HepG2 (cell line): ENCODE measurements at places on chromosomes 12 and 14.

DNA sequence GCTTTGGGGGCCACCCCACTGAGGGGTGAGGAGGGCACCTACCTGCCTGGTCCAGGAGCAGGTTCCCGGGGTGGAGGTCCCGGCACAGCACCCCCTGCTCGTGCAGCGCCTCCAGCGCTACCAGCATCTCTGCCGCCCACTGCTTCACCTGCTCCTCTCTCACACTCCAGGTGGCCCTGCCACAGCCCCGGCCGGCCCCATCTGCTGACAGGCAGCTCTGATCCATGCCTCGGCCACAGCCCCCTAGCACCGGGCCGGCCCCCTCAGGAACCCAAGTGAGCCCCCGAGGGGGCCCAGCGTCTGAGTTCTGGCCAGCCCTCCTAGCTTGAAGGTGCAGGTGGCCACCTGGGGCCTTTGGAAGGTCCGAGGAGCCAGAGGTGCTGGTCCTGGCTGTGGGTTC lies 13.6 kb downstream of the RPS6KL1 start:
- DNase-seq, result no peak

- no peak for DNase-seq
Observed at GRCh38 chr14:89589400-89590118, 172.5 kb upstream of the FOXN3 start.

DNA sequence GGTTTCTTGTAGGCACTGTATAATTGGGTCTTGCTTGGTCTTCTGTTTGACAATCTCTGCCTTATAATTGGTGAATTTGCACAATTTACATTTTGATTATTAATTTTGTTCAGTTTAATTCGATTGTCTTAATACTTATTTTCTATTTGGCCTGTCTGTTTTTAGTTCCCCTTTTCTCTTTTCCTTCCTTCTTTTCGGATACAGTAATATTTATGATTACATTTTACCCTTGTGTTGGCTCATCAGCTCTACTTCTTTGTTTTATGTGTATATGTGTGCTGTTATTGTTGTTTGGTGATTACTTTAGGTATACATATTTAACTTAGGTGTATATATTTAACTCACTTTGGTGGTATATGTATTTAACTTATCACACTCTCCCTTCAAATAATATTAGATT lies 12.8 kb upstream of the BEGAIN start:
- no peak for DNase-seq

- no peak for DNase-seq
Observed at GRCh38 chr14:68211421-68211820, 391.8 kb downstream of the RAD51B start.

- peak; percentile 9 for DNase-seq
Observed at GRCh38 chr12:132085291-132085635, 58.9 kb downstream of the DDX51 start.

DNA sequence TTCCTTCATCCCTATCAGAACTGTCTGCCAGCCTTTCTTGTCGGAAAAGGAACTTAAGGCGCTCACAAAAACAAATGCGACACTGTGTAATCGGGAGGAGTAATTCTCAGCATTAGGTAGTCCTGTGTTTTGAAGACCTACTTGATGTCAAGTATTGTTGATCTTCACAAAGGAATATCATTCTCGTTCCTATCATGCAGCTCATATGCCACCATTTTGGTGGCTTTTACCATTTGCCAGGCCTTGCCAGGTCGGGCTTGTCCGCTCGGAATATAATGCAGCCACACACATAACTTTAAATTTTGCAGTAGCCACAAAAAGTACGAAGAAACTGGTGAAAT lies 903 bp upstream of the PPP4R3A start:
- peak; percentile 5 for DNase-seq

DNA sequence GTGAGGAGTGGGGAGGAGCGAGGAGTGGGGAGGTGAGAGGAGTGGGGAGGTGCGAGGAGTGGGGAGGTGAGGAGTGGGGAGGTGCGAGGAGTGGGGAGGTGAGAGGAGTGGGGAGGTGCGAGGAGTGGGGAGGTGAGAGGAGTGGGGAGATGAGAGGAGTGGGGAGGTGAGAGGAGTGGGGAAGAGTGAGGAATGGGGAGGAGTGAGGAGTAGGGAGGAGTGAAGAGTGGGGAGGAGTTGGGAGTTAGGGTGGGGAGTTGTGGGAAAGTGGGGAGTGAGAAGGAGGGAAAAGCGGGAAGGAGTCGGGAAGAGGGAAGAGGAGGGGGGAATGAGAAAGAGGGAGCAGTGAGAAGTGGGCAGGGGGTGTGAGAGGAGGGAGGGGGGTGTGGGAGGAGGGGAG lies 86.1 kb downstream of the B4GALNT3 start:
- DNase-seq, result no peak

GRCh38 chr12:46402451-46402850 lies 29.9 kb upstream of the SLC38A2 start:
- no peak for DNase-seq

- no peak for DNase-seq
Observed at GRCh38 chr14:49297102-49297501, 289.1 kb downstream of the RPS29 start.

DNA sequence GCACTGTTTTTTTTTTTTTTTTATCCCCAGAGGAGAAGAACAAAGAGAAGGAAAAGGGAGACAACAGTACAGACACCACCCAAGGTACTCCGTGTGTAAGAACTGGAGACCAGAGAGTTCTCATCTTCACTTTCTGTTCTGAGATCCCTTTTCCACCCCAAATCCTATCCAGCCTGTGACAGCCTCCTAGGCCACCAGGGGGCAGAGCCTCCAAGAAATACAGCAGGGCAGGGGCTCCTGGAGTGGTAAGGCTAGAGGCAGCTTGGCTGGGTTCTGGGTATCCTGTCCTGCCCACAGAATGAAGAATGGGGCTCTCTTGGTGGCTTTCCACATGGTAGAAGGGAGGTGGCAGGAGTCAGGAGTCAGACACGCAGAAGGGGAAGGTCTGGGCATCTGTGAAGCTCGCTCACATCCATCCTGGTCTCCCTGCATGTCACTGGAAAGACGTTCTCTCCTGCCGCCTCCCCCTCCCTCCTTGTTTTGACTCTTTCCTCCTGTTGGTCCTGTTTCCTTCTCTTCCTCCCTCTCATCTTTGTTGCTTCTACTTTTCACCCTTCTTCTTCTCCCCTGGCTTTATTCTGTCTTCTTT lies 12.0 kb downstream of the CLSTN3 start:
- peak; percentile 41 for DNase-seq

GRCh38 chr12:9977916-9978315 lies 6.7 kb downstream of the CLEC12A start:
- no peak for DNase-seq

GRCh38 chr14:95478309-95478708 lies 38.1 kb downstream of the SYNE3 start:
- no peak for DNase-seq

DNA sequence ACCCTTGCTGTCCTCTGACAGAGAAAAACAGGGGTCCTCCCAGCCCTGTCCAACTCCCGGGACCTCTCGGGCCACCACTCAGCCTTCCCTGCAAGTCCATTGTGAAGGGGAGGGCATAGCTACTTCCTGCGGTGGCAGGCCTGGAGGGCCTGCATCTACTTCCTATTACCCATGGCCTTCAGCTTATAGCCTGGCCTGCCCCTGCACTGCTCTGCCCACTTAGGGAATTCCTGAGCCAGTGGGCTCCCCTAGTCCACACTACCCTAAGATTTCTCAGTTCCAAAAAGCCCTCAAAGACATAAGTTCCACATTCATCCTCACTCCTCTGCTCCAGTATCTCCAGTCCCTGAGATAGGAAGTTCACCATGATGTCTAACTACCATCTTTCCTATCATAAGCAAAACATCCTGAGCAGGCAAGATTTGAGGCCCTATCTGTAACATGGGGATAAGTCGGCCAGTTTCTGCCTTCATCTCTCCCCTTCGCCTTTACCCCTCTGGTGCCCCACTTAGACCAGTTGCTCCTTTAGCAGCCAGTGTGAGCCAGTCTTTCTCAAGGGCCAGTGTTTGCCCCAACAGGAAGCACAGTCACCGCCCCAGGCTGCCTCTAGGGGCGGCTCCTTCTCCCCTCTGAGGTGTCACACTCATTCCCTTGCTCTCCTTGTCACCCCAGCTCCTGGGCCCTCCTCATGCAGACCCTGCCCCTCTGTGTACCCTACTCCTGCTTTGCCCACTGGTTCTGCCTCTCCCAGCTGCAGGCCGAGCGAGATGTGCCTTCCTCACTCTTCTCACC lies 10.9 kb downstream of the HDAC7 start:
- no peak for DNase-seq

- DNase-seq, result peak; percentile 77
Observed at GRCh38 chr14:89139404-89140247, 277.4 kb downstream of the FOXN3 start.

DNA sequence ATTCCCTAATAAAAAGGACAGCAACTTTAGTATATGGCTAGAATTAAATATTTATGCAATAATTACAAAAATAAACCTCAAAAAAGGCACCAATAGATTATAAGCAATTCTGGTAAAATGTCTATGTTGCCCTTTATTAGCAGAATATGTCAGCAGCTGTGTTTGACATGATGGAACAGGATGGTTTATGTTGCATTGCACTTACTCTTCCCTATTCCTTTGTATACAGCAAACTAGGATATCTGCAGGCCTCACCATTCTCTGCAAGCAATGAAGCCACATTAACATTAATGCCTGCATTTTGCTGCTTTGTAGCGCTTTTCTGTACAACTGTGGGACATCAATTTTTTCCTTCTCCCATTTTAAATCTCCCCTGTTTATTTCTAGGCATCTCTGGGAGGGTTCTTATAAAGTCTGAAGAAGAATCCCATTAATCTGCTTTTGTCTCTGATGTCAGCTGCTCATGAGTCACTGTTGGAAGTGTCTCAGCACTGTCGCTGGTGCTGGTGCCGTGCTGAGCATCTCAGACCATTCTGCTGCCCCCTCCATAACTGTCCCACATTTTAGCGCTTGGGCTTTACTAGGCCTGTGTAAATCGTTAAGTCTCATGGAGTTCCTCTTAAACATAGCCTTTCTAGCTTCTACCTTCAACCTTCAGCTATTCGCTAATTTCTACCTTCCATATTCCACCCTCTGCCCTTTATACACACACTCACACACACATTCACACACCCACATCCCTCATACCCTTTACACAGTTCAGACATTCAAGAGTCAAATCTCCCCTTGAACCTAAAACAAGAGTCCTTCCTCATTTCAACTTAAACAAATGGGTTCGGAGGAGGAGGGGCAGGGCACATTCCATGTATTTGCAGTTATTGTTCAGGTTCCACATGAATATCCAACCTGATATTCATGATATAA lies 64.4 kb upstream of the TRHDE start:
- DNase-seq, result no peak

GRCh38 chr14:85125291-85125670 lies 404.7 kb upstream of the FLRT2 start:
- no peak for DNase-seq

DNA sequence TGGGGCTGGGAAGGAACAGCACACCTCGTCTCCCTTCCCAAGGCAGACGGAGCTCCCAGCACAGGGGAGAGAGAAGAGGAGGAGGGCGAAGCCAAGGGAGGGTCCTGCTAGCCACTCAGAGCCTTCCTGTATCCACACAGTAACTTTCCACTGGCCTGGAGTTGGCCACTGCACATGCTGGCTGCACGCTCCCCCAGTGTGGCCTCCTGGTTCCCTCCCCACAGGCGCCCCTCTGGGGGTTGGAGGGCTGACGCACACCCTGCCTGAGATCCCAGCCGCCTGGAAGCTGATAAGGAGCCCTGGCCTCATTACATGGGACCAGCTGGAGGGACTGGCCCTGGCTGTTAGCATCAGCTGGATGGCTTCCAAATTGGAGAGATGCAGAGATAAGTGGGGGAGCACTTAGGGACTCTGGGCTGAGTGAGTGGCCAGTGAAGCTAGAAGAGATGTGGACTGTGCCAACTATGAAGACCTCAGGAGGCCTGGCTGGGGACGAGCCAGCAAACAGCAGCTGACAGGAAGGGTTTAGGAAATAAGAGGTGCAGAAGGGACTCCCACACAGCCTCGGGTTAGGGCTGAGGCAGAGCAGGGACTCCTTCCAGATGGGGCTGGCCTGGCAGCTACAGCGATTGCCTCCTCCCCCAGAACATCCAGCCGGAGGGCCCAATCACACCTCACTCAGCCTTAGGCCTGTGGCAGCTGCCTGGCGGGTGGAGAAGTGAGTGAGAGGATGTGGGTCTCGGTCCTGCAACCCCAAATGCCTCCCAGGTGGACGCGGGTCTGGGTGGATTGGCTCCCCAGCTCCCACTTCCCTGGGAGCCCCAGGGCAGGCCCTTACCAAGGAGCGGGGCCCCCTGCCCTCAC lies 26.3 kb upstream of the BCDIN3D start:
- peak; percentile 35 for DNase-seq

GRCh38 chr12:104177663-104178501 lies 37.7 kb upstream of the TXNRD1 start:
- DNase-seq, result peak; percentile 8

GRCh38 chr12:32756476-32757066 lies 874 bp upstream of the YARS2 start:
- DNase-seq, result no peak

DNA sequence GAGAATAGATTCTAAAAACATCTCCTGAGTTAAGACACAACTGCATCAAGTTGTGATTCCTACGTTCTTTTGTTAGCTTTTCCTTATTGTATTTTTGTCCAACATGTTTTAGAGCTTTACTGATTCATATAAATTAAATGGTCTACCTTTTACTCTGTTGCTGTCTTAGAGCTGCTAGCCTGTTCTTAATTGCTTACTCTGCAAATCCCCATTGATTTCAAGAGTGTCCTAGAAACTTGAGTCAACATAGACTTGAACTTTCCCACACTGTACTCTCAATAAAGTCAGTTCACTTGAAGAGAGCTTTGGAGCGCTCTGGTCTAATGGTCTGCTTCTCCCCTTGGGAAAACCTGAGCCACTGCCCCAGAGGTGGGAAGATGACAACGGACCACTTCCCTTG lies 343.9 kb downstream of the CCER1 start:
- no peak for DNase-seq

GRCh38 chr12:11564984-11565651 lies 84.4 kb upstream of the ETV6 start:
- no peak for DNase-seq
